ENCODE measurements at places on chromosomes 12 and 14.
A peak's percentile ranks its signal among the peaks of the same experiment; 100 is the strongest.

DNA sequence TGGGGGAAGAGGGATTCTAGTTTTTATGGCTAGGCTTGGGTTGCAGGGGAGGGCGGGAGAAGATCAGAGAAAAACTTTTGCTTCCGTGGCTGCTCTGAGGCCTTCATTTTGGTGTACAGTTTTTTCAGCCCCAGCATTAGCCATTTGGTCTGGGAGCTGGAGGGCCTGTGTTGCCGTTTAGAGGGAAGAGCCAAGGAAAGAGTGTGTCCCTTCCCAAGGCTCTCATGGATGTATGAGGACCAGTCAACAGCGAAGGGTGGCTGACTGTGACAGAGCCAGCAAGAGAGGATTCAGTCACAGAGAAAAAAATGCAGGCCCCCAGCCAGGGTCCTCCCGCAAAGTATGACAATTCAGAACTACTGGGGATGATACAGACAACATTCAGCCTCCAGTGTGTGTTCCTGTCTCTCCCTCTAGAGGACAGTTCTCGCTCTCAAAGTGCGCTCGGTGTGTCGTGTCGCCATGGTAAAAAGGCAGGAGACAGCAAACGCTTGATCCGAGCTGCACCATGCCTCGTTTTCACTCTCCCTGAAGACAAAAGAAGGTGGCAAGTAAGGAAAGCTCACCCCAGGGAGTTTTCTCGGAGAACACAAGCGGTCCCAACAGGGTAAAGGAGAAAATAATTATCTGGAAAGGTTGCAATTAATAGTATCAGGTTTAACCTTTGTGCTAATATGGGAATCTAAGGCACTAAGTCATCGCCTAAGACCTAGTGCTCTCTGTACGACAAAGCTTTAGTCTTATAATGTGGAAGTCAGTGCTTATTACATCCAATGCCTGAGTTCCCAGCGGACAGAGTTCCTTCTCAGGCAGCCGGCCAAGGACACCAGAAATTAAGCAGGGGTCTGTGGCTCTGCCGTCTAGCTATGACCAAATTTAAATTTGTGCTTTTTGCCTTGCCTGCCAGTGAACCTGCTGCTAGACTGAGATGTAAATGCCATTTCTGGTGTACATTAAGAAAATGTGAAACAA is 157.3 kb upstream of the PLXNC1 start:
- DNase-seq, result peak; percentile 32

- peak; percentile 29 for DNase-seq
Observed at GRCh38 chr14:80930836-80931389, 10.6 kb downstream of the CEP128 start.

DNA sequence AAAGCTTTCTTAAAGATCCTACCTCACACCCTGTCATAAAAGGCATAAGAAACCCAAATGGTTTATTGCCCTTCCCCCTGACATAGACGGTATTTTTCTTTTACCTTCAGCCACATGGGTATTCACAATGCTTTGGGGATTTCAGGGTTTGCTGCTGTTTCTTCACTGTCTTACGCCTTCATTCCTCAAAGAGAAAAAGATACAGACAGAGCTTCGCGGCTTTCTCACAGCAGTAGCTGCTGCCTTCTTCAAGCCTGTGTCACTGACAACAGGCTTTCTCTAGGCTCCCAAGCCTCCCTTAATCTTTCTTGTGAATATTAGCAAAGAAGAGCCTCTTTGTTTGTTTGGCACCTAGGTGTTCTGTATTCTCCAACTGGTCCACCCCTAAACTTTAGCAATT is 197.4 kb upstream of the ARID2 start:
- no peak for DNase-seq

DNA sequence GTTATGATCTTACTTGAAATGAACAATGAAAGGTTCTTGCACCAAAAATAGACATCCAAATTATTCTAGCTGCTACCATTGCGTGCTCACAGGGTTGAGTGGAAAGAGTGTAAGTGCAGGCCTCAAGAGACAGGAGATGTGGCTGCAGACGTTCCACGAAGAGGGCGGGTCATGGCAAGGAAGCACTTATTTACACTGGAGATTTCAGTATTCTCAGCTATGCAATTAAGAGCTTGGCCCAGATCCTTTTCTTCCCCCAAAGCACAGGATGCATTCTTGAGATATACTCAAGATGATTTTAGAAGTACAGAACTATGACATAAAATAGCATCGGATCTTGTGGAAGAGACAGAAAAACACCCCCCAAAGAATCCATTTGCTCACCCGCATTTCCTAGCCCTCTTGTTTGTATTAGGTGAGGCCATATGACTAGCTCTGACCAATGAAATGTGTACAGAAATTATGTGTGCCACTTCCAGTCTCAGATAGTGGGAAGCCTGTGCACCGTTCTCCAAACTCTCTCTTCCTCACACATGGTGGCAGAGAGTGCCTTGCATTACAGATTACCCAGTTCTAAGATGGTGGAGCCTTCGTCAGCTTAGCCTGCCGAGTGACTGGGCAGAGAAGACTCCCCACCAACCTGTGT is 261.4 kb downstream of the TTC8 start:
- DNase-seq, result no peak

- DNase-seq, result no peak
Observed at GRCh38 chr12:1663440-1664132, 27.3 kb upstream of the ADIPOR2 start.

- DNase-seq, result no peak
Observed at GRCh38 chr14:59306775-59307174, 118.3 kb downstream of the DAAM1 start.

GRCh38 chr14:72573725-72574417 is 320.0 kb downstream of the DPF3 start:
- DNase-seq, result no peak

GRCh38 chr14:88255798-88256197 is 67.3 kb downstream of the KCNK10 start:
- DNase-seq, result no peak

- no peak for DNase-seq
Observed at GRCh38 chr14:60925286-60925685, 55.6 kb downstream of the TRMT5 start.

- DNase-seq, result peak; percentile 50
Observed at GRCh38 chr14:33986804-33987203, 35.9 kb upstream of the EGLN3 start.

GRCh38 chr12:80059875-80060274 is 39.5 kb upstream of the OTOGL start:
- no peak for DNase-seq

GRCh38 chr14:70525691-70526090 is 9.1 kb downstream of the ADAM20 start:
- DNase-seq, result no peak

DNA sequence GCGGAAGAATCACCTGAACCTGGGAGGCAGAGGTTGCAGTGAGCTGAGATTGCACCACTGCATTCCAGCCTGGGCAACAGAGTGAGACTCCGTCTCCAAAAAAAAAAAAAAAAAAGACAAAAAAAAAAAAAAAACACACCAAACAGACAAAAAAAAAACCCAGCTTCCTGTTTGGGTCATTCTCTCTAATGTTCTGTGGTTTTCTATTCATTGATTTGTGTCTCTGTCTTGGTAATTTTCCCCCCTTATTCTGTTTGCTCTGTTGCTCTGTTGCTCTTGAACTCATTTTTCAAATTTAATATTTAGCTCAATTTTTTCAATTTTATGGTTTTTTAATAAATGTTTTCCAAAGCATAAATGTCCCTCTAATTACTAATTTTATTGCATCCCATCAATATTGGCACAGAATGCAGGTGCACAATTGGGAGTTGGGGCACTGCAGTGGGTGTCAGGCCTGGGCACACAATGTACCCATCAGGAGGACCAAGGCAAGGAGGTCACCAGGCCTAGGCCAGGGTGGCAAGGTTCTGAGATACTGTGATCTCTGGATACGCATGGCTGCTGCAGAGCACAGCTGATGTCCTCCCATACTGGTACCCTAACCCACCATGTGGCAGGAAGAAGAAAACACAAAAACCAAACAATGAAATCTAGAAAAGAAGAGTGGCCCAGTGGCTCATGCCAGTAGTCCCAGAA is 8.0 kb upstream of the GNPTAB start:
- DNase-seq, result no peak

DNA sequence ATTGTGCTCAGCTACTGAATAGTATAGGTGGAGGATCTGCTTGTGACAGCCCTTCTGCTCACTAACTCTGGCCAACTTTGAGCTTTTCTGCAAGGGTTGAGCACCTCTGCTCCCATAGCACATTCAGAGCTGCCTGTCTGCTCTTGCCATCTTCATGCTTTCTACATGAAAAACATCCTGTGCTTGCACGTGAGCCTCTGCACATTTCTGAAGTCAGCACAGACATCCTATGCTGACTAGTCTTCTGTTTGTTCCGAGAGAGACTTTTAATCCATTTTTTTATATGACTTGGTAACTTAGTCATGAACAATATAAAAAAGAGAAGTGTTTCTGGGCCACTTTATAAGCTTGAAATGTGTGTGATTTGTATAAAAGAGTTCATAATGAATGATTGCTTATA is 969.3 kb downstream of the TMTC2 start:
- no peak for DNase-seq

- no peak for DNase-seq
Observed at GRCh38 chr12:19311165-19311564, 128.1 kb upstream of the AEBP2 start.

DNA sequence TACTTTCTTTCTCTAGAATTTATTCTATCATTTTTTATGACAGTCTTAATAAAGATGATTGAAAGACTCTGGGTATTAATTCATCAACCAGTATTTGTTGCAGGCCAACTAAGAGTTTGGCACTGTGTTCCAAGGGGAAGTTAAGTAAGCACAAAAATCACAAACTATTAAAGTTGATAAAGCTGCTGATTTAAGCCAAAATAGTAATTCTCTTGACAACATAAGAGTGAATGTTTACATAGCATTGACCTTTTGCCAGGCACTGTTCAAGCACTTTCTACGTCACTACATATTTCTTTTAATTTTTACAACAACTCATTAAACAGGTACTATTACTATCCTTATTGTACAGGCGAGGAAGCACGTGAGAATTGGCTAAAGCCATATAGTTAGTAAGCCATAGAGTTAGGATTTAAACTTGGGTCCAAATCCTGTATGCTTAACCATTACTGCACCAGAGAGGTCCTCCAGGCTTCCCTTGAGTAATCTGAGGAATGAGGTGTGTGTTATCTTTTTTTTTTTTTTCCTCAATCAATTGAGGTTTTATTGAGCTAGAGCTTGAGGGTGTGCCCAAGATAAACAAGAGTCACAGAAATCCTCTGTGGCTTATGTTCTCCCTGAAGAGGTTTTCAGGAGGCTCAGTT is 1009.6 kb downstream of the DIO2 start:
- no peak for DNase-seq

DNA sequence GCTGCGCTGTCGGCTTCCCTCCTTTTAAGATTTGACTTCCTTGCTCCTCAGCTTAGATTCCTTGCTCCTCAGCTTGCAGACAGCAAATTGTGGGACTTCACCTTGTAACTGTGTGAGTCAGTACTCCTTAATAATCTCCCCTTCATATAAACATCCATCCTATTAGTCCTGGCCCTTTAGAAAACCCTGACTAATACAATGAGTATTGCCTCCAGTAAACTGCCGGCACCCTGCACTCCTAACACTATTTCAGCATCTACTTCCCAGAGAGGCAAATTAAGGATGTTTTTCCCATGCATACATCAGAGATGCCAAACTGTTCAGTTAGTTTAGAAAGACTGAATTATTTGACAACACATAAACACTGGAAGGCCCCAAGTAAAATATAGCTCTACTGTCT is 611.3 kb upstream of the TMEM132C start:
- no peak for DNase-seq

DNA sequence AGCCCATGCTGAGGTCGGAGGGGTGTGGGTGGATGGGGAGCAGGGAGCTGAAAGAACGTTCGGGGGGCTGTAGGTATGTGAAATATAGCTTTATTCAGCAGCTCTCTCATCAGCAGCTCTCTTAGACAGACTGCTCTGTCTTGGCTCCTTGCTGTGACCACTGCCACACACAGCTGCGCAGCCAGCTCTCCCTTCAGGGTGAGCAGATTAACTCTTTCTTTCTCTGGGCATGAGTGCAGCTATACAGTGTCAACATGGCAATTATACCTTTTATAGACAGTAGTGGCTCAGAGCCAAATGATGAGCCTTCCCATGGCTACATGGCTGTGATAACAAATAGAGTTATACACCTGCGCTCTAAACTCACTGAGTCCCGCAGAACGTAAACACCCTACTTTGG is 137.7 kb upstream of the NEDD1 start:
- DNase-seq, result no peak
